A172 (cell line): ENCODE measurements at places on chromosomes 1 and 21.

DNA sequence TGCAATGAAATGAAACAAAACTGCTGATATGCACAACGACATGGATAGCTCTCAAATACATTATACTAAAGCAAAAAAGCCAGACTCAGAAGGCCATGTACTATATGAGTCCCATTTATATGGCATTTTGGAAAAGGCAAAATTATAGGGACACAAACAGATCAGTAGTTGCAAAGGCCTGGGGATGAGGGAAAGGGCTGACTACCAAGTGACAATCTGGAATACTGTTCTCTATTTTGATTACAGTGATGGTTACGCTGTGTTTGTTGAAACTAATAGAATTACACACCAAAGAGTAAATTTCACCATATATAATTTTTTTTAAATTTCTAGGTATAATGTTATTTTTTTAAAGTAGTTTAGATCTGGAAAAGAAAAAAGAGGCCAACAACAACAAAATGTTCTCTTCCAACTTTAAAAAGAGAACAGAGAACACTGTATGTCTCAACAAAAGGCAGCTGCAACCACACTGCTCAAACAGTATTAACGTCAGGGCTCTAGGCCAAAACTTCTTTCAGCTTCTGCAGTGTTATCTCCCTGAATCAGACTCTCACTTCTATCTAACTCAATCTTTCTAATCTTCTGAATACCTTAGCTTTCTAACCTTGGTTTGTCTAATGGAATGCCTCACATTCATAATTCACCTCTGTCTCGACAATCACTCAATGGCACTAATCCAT lies 75.8 kb downstream of the FOXJ3 start:
- DNase-seq: peak; percentile 9

- no peak for DNase-seq
Observed at GRCh38 chr1:76833151-76833550, 34.1 kb upstream of the ST6GALNAC5 start.

DNA sequence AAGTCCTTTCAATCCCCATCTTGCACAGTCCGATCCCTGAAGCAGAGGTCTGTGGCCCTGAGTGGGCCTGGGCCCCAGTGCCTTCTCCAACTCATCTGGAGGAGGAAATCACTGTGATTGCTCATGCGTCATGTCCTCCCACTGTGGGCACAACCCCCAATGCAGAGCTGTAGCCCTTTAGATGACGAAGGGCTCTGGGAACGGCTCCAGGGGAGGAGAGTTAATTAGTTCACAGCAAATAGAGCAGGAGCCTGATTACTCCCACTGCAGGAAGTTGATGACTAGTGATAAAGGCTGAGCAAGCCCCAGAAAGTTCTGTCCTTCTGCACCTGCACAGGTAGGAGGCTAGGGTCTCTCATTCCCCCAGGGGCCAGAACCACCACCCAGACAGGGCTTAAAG lies 111.5 kb downstream of the CCDC185 start:
- DNase-seq: peak; percentile 95

DNA sequence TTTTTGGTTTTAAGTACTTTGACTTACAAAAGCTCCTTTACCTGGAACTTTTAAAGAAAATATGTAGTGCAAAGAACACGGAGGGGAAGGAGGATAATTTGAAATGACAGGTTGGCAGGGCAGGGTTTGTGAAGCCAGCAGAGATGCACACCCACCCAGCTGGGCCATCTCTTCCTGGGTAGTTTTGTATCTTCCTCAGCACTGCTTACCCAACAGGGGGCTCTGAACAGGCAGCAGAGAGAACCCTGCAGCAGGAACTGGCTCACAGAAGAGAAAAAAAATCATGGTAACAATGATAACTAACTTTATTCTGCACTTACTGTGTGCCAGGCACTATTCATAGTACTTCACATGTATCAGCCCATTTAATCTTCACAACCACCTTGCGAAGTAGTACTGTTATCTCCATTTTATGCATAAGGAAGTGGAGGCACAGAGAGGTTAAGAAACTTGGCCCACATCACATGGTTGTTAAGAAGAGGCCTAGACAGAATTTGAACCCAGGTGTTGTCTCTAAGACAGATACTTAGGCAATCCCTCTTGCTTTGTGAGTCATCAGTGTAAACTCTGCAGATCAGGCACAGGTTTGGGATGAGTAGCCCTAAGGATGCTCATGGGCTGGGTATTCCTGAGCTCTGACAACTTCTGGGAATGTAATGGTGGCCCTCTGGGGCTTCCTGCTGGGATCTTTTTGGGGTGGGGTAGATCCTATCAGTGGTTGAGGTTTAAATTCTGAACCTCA lies 60.8 kb downstream of the ELK4 start:
- no peak for DNase-seq
